Activated CD8-positive, alpha-beta T cell treated with anti-CD3 and anti-CD28 coated beads for 36 hours (primary cell): ENCODE measurements at places on chromosomes 1 and 21. TPM values are rescaled to one million over a fixed set of nuclear protein-coding genes. Genes with fewer than 3 reads are reported as not detected.

GRCh38 chr1:153505576-153505975 is 30.2 kb downstream of the S100A6 start:
- DNase-seq, result no peak

GRCh38 chr1:193549081-193549480 is 362.7 kb upstream of the B3GALT2 start:
- DNase-seq, result no peak

DNA sequence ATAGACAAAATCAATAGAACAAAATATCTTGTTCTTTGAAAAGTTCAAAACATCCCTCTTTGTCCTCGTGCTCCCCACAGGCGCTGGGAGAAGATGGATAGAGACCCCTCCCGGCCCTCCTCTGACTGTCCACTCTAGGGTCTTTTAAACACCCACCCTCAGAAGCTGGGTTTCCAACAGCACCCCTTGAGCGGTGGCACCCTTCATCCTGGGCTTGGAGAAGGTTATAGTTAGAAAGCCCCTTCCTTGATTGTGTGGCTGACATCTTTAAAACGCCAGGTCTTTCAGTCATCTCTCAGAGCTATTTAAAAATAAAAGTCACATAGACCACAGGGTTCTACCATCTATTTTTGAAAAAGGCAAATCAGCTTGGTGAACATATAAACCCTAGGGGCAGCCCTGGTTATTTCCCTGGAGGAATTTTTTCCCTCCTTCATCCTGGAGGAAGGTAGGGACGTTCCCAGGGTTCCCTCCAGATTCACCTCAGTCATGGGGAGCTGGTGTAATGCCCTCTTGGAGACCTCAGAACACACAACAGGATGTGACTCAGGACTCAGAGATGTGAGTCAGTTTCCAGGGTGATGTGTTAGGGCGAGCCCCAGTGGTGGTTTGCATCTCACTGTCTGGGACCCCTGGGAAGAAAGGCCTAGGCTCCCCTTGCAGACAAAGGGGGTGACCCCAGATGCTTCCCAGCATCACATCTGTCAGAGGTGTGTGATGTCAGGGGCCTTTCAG is 138.5 kb downstream of the CLIC6 start:
- peak; percentile 87 for DNase-seq

The C8B gene
- not detected for total RNA-seq

The CD5L gene
- not detected for total RNA-seq
